Renal cortical epithelial cell (primary cell): ENCODE measurements at places on chromosomes 2 and 18. TPM values are rescaled to one million over a fixed set of nuclear protein-coding genes. Genes with fewer than 3 reads are reported as not detected.
A peak's percentile ranks its signal among the peaks of the same experiment; 100 is the strongest.

DNA sequence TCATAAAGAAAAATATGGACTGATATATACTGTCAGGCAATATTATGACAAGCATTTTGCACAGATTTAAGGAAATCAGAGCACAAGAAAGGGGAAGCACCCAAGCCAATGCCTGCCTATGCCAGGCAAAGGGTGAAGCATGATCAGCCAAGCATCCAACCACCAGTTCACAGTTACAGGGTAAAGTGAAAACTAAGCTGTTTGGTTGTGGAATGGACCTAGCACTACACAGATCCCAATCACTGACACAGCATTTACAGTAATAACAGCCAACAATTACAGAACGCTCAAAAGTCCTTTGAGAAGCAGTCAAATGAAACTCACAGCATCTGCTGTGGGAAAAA is 90.3 kb downstream of the SP3 start:
- peak; percentile 86 for DNase-seq

The KCTD1 gene
- 24.1 and 103 TPM in 2 replicates for total RNA-seq

The TUBA3D gene
- total RNA-seq = not detected in 2 replicates

GRCh38 chr2:196987298-196987648 is 60.8 kb upstream of the PGAP1 start:
- no peak for DNase-seq
